ENCODE measurements at places on chromosomes 2 and 18. TPM values are rescaled to one million over a fixed set of nuclear protein-coding genes. Genes with fewer than 3 reads are reported as not detected.

The IL1RN gene
- 1.1 TPM for total RNA-seq

DNA sequence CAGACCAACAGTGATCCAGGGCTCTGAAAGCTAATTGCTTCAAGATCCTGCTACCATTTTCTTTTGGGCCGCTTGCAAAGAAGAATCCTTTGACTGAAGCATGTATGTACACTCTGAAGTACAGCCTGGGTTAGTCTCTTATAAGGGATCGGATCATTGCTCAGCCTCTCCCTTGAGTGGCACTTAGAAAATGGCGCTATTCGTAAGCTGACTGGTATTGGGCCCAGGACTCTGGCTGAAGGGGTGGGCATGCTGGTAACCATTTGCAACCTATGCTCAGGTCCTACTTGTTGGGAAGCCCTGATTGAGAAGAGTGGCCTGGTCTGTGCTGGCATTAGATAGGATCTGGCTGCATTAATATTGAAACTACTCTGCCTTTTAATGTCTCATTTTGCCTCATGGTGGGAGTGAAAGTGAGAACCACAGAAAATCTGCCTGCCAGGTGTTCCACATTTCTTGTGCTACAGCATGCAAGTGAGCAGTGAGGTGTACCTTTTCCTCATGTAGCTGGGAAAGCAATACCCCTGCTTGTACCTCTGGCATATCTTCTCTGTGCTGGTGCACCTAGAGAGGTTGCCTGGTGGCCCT is 661 bp upstream of the MGAT5 start:
- DNase-seq: no peak

DNA sequence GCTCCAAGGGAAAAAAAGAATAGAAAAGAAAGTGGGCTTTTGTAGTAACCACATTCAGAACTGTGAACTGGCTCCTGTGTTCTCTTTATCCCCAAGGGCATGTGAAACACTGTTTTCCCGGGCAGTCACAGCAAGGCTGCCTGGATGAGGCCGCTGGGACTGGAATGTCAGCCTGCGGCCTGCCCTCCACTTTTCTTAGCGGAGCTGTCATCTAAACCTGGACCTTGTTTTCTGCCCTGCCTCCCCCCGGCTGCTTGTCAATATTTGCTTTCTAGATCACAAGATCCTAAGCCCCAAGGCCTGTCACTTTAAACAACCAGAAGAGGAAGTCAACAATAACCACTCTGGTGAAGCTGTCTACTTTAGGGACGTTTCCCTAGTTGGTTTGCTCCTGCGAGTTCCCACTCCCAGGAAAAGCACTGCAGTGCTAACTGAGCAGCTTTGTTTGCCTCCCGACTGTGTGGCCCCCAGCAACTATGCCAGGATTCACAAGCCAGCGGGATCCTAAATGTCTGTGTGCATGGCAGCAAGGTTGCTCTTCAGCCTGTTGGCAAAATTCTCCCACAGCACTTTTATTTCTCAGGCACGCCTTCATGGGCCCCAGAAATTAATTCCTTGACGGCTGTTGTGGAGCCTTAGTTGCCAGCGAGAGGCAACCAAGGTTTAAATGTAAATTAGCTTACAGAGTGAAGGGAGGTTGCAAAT is 30.6 kb downstream of the SOWAHC start:
- DNase-seq: peak; percentile 13

- DNase-seq: no peak
Measured at GRCh38 chr2:10924441-10924840, 12.7 kb downstream of the KCNF1 start.
